ENCODE measurements at places on chromosomes 11 and 22.

- DNase-seq: no peak
Observed at GRCh38 chr11:57541169-57541568, 3.8 kb downstream of the SMTNL1 start.

- DNase-seq: no peak
Observed at GRCh38 chr22:45763236-45763624, 91.6 kb downstream of the ATXN10 start.

- peak; percentile 73 for DNase-seq
Observed at GRCh38 chr11:19918302-19919049, 205.8 kb downstream of the NAV2 start.

DNA sequence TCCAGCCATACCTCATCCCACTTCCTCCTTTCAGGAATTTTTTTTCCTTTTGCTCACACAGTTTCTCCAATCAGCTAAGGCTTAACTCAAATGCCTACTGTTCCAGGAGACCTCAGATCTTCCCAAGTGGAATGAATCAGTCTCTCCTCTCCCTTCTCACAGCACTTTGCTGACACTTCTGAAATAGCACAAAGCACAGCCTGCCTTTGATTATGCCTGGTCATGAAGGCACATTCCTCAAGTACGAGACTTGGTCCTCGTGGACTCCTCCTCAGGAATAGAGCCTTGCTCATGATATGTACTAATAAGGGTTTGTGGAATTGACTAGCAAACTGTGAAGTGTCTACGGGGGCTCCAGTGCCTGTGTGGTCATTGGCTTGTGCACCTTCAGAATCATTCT lies 176.7 kb upstream of the TENM4 start:
- DNase-seq: peak; percentile 7
